ENCODE measurements at places on chromosomes 12 and 14.

DNA sequence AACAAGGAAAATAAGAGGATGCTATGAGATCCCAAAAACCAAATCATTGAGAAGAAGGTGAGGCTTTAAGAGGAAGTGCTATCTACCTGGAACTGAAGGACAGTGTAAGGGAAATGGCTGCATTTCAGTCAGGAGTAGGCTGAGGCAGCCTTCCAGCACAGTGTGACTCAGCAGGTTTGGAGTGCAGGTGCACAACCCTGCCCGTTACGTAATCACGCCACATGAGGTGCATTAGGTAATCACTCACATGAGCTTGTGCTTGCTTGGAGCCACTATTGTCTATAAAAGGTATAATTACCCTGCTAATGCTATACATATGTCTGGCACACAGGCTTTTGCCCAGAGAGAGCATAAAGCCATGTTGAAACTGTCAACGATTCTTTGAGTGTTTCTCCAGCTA is 74.9 kb downstream of the DIO2 start:
- no peak for DNase-seq

GRCh38 chr12:118022728-118023109 is 6.2 kb downstream of the RFC5 start:
- no peak for DNase-seq

- no peak for DNase-seq
Observed at GRCh38 chr12:107653519-107653918, 32.1 kb upstream of the PWP1 start.

DNA sequence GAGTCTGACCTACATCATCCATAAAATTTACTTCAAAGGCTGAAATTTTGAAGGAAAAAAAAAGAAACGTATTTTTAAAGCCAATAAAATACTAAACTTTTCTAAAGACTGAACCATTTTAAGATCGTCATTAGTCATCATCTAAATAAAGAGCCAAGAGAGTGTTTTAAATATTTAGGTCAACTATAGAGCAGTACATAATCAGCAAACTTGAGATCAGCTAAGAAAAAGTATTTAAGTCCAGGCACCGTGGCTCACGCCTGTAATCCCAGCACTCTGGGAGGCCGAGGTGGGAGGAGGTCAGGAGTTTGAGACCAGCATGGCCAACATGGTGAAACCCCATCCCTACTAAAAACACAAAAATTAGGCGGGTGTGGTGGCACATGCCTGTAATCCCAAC is 35.5 kb downstream of the HECTD1 start:
- no peak for DNase-seq

DNA sequence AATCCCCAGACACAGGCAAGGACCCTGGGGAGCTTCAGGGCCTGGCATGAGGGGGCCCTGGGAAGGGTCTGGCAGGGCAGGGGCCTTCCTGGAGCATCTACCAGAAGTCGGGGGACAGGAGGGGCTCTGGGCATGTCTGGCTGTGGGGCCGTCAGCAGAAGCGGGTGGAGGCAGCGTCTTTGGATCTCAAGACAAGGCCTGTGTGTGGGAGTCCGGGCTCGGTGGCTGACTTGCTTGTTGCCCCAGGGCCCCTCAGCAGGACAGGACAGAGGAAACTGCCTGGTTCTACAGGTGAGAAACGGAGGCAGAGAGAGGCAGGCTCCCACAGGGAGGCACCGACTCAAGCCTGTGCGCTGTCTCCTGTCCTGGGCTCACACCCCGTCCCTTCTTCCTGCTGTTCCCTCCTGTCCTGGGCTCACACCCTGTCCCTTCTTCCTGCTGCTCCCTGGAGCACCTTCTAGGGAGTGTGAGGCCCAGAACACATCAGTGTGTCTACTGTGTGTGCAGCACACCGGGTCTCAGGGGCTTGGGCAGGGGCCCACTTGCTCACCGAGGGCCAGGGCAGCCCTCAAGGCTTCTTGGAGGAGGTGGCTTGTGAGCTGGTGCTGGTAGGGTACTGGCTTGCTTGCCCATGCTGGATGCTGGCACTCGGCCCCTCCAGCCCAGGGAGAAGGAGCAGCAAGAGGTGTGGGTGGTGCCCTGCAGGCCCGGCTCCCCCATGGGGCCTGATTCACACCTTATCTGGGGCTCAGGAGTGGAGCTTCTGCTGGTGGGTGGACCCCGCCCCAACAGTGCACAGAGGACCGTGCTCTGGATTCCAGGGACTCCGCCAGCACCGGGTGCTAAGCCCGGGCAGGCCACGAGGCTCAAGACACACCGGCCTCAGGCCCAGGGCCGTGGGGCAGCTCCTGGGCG is 14.9 kb downstream of the ASPG start:
- DNase-seq, result no peak

GRCh38 chr14:92880851-92881250 is 42.1 kb upstream of the CHGA start:
- no peak for DNase-seq

GRCh38 chr14:64249363-64249762 is 44.8 kb downstream of the ESR2 start:
- DNase-seq, result no peak

- DNase-seq, result no peak
Observed at GRCh38 chr12:106675651-106676435, 93.0 kb downstream of the RFX4 start.

- DNase-seq, result no peak
Observed at GRCh38 chr12:54199034-54199433, 10.2 kb upstream of the SMUG1 start.

GRCh38 chr12:67764055-67764454 is 115.5 kb downstream of the DYRK2 start:
- no peak for DNase-seq

DNA sequence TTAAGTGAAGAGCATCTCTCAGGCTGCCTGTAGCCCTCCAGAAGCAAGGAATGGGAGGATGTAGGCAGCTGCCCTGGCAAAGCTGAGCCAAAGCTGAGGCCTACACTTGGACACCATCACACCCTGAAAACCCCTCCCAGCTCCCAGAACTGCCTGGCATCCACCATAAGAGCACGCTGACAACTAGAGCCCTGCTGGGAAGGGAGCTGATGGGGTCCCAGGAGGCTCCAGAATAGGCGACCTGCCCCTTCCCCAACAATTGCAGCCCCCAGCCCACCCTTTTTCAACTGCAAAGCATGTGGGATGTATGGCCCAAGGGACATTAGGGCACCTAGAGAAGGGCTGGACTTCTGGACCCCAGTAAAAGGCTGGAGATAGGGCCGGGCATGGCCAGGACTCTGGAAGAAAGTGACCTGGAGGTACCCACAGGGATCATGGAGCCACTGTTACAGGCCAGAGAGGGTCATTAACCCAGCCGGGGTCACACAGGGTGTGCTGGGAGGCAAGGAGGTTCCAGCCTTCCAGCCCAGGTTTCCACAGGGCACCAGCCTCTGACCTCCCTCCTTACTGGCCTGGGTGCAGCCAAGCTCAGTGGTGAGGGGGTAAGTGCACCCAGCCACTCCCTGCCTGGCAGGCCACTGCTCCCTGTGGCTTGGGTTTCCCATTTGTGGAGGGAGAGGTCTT is 27.8 kb downstream of the FAM222A start:
- DNase-seq, result peak; percentile 33

- no peak for DNase-seq
Observed at GRCh38 chr12:108594-108993, 42.0 kb downstream of the IQSEC3 start.

DNA sequence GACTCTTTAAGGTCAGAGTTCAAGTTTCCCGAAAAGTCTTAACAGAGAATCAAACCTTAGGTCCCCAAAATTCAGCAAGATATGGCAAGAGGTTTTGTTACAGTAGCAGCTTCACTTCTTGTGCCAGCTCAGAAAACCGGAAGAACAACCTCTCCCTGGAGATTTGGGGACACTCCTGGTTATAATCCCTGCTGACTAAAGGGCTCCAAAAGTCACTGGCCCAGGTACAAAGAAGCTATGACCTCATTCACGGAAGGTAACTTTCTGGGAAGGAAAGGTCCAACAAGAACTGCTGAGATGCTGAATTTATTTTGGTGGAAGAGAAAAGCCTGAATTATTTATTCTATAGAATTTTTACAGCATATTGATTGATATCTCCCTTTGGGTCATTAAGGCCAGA is 55.6 kb upstream of the DIO2 start:
- DNase-seq, result no peak

- DNase-seq, result no peak
Observed at GRCh38 chr12:31440134-31440533, 114.2 kb upstream of the SINHCAF start.

GRCh38 chr12:7289743-7290142 is 14.1 kb upstream of the ACSM4 start:
- DNase-seq, result no peak

DNA sequence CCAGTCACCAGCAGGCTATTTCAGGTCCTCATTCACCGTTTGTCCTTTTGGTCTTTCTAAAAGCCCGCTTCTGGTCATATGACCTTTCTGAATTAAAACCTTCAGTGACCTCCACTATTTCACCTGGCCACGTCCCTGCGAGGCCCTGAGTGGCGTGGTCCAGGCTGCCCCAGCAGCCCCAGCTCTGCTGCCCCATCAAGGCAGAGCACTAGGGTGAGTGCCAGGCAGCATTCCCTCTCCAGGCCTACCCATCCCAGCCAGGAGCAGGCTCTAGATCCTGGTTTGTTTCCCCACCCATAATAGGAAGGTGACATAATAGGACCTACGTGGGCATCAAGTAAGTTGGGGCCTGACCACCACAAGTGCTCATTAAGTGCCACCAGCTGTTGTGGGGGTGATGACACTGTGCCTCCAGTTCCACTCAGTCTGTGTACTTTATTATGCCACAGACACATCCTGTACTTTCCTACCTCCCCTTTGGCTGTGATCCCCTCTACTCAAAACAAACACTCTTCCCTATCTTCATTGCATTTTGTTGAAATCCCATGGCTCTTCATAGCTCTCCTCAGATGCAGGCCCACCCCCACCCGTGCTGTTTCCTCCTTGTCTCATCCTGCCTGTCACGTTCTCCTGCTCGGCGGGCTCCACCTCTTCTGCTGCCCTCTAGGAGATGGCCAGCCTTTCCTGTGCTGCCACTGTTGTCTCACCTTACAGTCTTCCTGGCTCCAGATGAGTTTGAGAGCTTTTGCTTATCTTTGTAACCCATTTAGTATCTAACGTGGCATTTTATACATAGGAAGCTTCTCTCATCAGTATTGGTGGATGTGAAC is 21.4 kb downstream of the CKB start:
- DNase-seq, result peak; percentile 55

- no peak for DNase-seq
Observed at GRCh38 chr12:91178139-91178561, 4.5 kb downstream of the DCN start.

GRCh38 chr14:89171628-89172027 is 245.4 kb downstream of the FOXN3 start:
- DNase-seq, result no peak

DNA sequence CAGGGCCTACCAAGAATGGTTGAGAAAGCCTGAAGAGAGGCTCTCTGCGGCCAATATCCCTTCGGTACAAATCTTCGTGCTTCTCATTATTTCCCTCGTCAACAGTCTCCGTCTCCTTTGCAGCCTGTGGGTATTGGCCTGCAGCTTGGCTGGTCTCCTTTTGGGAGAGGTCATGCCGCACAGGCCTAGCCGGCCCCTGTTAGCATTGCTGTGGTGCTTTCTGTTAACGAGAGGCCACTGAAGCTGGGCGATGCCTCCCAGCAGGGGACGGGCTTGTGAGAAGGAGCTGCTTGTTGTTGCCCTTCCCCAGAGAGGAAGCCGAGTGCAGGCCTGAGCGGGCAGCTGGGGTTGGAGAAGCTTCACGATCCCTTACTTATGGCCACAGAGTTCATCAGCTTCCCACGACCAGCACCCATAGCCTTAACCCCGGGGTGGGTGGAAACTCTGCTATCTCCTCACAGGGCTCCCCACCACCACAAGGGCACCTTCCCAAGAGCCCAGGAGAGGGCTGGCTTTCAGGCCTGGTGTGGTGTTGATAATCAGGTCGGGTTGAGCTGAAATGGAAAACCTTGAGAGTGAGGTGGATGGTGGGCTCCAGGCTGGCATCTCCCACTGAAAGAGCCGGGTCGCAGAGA is 228.6 kb downstream of the ZFP36L1 start:
- DNase-seq, result peak; percentile 84

DNA sequence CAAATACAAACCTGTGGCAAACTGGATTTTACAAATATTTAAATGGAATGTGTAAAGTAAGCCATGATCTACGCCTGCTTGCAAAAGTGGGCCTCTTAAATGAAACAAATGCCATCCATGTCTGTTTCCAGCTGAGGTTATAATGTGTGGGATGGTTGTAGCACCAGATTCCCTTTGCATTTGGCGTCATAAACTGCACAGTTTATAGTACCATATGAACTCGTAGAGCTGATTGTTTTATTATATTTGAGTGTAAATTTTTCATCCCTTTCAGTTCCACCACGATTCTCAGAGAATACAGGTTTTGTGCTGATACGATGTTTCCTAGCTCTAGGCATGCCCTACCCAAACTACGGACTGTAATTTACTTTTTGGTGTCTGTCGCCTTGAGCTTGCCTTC is 374.9 kb downstream of the EGLN3 start:
- DNase-seq, result no peak

- no peak for DNase-seq
Observed at GRCh38 chr12:3496957-3497356, 6.0 kb downstream of the PRMT8 start.

- no peak for DNase-seq
Observed at GRCh38 chr12:42854208-42854607, 264.7 kb upstream of the PRICKLE1 start.

DNA sequence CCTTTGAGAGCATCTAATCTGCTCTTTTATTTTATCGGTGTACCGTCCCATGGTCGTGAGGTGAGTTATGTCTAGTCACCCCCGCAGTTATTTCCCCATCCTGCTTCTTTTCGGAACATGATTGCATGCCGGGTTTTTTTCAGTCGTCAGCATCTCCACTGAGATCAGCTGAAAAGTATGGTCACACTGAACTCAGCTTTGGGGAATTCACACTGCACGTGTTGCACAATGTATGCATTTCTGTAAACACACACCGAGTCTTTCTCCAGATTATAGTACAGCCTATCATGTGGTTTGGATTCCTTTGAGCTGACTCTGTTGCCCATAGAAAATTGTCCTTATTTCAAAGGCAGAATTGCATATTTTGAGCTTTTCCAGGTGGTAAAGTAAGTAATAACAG is 24.6 kb downstream of the PLXNC1 start:
- no peak for DNase-seq

DNA sequence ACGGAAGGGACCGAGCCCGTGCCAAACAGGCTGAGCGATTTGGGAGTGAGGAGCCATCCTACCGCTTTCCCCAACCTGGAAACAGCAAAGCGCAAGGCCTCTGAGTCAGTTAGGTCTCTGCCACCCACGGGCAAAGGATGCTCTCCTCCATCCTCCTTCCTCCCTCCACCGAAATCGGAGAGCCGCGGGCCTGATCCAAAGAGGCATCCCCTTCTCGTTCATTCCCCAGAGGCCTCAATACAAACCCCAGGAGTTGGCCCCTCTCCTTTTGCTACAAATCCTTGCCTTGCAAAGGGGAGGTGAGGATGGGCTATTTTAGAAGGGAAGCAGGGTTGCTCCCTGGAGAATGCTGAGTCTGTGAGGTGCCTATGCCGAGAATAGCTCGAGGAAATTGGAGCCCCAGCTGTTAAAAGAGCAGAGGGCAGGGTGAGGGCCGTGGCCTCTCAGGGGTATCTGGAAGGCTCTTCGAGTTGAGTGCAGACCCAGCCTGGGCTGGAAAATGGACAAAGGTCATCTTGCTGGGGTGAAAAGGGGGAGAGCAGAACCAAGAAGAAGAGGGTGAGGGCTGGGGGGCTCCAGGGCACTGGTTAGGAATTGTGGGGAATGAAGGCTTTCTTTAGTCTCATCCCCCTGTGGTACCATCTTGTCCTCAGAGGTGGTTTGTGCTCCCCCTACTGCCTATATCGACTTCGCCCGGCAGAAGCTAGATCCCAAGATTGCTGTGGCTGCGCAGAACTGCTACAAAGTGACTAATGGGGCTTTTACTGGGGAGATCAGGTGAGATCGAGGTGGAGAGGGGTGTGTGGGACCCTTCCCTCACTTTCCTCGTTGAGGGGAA is 1.1 kb downstream of the TPI1 start:
- no peak for DNase-seq

- no peak for DNase-seq
Observed at GRCh38 chr14:26974965-26975364, 377.1 kb upstream of the NOVA1 start.

Measured in mesenteric fat pad (tissue), 1 donor.